ENCODE measurements at places on chromosomes 1 and 21. TPM values are rescaled to one million over a fixed set of nuclear protein-coding genes. Genes with fewer than 3 reads are reported as not detected.

SPOCD1 gene
- total RNA-seq = 9.0 TPM

LCE2C gene
- total RNA-seq = not detected

TMEM125 gene
- not detected for total RNA-seq

UTS2 gene
- total RNA-seq = 0.26 TPM

HSD3B2 gene
- not detected for total RNA-seq

SPRR2E gene
- not detected for total RNA-seq

SGIP1 gene
- total RNA-seq = 51.8 TPM

NDC1 gene
- 6.8 TPM for total RNA-seq

EFNA1 gene
- 49.1 TPM for total RNA-seq

SLC16A4 gene
- total RNA-seq = 23.2 TPM

NECTIN4 gene
- total RNA-seq = 0.24 TPM

C1orf21 gene
- 44.0 TPM for total RNA-seq

S100A7A gene
- not detected for total RNA-seq

EPHA2 gene
- total RNA-seq = 25.2 TPM

DNA sequence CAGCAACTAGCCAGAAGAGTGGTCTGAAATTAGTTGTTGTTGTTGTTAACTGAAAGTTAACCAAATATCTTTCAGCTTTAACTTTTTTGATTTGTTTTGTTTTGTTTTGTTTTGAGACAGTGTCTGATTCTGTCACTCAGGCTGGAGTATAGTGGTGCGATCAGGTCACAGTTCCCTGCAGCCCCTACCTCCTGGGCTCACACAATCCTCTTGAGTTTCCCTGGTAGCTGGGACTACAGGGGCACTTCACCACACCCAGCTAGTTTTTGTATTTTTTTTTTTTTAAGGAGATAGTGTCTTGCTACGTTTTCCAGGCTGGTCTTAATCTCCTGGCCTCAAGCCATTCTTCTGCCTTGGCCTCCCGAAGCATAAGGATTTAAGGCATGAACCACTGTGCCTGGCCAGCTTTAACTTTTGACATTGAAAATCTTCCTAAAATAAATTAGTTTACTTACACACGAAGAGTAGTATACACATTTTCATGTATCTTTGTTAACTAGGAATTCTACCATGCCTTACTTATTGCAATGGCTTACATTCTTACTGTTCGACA lies 45.0 kb downstream of the GNG12 start:
- DNase-seq = no peak

GRCh38 chr1:240844486-240844885 lies 232.5 kb upstream of the GREM2 start:
- no peak for DNase-seq

DNA sequence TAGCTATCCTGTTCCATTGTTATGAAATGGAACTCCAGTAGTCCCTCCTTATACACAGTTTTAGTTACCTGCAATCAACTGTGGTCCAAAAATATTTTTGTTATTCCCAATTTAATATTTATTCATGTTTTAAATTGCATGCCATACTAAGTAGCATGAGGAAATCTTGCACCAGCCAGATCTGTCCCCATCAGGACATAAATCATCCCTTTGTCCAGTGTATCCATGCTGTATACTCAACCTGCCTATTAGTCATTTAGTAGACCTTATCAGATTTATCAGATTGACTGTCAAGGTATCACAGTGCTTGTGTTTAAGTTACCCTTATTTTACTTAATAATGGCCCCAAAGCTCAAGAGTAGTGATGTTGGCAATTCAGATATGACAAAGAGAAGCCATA lies 207.9 kb upstream of the DMRTA2 start:
- DNase-seq = no peak

- DNase-seq = no peak
Measured at GRCh38 chr1:56496821-56497772, 82.3 kb downstream of the PLPP3 start.

DNA sequence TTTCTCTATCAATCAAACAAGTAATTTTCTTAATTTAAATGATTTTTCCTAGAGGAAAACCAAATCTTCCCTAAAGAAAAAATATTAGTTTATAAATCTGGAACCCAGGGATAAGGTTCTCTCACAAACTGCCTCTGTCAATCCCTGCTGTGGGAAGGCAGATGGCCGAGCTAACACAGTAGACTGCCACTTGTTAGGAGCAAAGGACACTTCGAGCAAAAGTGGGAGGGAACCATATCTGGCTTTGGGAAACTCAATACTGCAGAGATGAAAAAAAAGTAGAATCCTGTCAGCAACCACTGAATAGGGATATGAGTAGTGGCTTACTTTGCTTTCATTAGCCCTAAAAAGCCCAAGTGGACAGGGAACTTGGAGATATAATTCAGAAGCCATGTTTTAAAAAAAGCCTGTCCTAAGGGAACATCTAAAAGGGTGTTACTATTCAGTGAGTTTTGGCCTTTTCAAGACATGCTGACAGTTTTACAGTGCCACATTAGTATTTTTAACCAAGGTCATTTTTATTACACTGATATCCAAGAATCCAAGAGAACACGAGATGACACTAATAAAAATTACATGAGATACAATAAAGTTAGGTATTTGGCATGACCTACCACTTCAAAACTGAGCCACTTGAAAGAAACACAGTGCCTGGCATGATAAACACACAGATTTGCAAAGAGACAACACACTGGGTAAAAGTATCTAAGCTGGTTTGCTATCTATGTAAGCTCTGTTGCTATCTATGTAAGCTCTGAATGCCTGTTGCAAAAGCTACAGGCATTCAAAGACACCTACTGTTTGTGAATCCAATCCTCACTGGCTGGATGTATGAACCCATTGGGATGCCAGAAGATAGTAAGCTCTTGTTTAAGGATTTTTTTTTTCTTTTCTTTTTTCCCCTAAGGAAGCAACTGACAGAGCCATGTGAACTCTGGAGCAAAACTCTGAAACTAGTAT lies 21.4 kb downstream of the TEX38 start:
- DNase-seq = no peak

DNA sequence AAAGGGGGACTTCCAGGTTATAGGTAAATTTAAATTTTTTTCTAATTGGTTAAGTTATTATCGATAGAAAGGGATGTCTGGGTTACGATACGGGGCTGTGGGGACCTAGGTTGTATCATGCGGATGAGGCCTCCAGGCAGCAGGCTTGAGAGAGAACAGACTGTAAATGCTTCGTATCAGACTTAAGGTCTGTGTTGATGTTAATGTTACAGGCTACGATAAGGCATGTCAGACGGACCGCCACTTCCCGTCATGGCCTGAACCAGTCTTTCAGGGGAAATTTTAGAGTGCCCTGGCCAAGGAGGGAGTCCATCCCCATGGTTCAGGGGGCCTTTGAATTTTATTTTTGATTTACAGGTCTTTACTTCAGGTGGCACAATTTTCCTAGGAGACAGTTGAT lies 16.7 kb downstream of the ABCG1 start:
- no peak for DNase-seq

DNA sequence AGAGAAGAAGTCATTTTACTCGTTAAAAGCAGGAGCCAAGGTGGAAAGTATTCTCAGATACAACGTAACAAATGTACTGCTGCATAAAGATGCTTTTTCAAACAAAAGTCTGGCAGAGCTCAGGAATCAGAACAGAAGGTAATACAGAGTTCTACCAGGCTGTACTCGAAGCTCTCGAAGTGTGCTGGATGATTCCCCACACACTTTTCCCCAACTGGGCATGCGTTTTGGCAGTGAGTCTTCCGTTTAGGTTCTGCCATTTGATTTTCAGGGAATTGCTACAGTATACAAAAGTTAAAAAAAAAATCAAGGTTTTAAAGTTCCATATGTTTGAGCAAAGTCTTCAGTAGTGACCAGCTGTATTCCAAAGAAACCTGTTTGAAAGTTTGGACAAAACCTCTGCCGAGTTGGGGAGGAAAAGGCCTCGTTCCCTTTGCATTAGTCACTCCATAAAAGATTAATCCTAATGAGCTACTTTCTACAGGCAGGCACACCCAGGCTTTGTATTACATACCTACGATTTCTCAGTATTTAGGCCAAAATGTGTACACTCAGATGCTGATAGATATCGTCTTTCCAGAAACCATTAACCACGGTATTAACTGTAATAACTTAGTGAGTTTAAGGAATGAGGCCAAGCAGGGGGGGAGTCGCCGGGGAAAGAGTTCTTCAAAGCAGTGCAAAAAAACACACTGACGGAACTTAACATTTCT lies 477.1 kb downstream of the LMO4 start:
- DNase-seq = no peak

DNA sequence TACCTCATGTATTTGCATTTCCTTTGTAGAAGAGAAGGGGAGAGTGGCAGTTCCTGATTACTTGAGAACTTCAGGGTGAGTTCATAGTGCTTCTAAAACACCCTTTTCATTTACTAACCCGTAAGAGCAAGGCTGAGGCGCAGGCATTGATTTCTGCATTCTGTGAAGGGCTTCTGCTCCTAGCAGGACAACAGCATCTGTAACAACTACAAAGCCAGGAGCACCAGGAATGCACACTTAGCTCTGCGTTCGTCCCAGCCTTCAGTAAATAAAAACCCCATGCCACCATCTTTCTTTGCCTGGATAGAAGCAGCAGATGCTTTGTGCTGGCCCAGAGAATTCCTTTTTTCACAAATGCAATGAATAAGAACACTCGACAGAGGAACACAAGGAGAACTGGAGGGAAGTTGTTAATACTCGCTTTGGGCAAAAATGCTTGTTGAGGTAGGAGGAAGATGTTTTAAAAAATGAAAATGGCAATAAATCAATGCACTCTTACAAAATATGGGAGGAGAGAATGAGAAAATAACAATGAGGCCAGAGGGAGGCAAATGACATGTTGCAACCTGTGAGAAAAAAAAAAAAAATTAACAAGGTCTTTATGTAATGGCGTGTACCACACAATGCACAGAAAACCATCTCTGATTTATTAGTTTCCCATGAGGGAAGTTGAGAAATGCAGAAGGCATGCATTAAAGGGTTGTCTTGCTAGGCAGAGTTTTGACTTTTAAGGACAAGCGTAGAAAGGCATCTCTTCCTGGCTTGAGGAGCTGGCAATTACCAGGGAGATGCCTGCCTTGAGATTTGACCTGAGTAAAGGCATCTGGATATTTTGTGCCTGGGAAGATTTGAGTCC lies 418.8 kb downstream of the DISC1 start:
- no peak for DNase-seq

- no peak for DNase-seq
Measured at GRCh38 chr1:119108988-119109387, 31.5 kb downstream of the WARS2 start.

DNA sequence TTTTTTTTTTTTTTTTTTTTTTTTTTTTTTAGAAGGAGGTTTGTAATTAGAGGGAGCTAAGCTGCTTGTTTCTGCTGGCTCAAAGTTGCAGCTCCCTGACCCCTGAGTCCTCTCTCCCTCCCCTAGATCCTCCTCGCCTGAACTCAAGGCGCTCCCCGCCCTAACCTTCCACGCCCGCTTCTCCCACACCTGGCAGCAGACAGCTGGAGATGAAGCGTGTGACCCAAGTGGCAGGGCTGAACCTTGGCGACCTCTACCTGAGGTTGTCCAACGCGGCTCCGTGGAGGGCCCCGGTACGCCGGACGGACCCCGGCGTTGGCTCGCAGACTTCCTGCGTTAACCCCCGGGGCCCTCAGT lies 795 bp downstream of the NGF start:
- no peak for DNase-seq

GRCh38 chr1:107286125-107286524 lies 145.3 kb downstream of the NTNG1 start:
- no peak for DNase-seq

- no peak for DNase-seq
Measured at GRCh38 chr1:162230096-162230495, 146.6 kb downstream of the SPATA46 start.

GRCh38 chr1:201360901-201361651 lies 16.4 kb downstream of the TNNT2 start:
- peak; percentile 38 for DNase-seq

- DNase-seq = no peak
Measured at GRCh38 chr1:102615896-102616295, 492.4 kb downstream of the COL11A1 start.

DNA sequence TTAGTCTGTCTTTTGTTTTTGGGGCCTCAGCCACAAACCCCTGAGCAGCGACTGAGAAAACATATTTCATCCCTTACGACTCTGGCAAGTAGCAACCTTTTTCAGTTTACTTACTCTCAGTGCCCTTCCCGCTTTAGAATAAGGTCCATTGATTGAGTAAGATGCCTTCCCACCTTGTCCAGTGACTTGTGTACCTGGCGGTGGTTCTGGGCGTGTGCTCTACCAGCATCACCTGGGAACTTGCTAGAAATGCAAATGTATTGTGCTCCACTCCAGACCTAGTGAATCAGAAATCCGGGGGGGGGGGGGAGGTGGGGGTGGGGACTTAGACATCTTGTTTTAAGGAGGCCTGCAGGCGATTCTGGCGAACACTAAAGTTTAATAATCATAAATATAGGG lies 72.1 kb downstream of the S1PR1 start:
- no peak for DNase-seq

- DNase-seq = no peak
Measured at GRCh38 chr1:60765204-60765603, 317.2 kb upstream of the NFIA start.

- DNase-seq = no peak
Measured at GRCh38 chr1:8463144-8463927, 145.4 kb downstream of the SLC45A1 start.

GRCh38 chr1:223700388-223700918 lies 11.9 kb upstream of the CAPN2 start:
- DNase-seq = no peak
